Mesenteric fat pad (tissue), 1 donor: ENCODE measurements at places on chromosomes 13 and 19.

DNA sequence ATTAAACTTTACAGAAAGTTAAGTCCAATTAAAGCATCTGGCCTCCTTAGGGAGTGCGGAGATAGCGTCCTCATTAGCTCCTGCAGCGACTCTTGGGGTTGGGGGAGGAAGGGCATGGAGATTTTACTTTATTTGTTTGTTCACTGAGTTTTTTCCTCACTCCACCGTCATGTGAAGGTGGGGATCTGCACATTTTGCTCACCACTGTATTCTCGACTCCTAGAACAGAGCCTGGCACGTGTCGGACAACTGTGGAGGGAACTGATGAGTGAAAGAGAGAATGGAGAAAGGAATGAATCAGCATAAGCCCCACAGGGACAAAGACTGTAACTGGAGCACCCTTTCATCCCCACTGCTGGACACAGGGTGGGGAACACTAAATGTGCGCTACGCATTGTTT lies 205.1 kb upstream of the TSHZ3 start:
- no peak for DNase-seq

- DNase-seq, result no peak
Observed at GRCh38 chr13:113880651-113881611, 17.1 kb upstream of the GAS6 start.

DNA sequence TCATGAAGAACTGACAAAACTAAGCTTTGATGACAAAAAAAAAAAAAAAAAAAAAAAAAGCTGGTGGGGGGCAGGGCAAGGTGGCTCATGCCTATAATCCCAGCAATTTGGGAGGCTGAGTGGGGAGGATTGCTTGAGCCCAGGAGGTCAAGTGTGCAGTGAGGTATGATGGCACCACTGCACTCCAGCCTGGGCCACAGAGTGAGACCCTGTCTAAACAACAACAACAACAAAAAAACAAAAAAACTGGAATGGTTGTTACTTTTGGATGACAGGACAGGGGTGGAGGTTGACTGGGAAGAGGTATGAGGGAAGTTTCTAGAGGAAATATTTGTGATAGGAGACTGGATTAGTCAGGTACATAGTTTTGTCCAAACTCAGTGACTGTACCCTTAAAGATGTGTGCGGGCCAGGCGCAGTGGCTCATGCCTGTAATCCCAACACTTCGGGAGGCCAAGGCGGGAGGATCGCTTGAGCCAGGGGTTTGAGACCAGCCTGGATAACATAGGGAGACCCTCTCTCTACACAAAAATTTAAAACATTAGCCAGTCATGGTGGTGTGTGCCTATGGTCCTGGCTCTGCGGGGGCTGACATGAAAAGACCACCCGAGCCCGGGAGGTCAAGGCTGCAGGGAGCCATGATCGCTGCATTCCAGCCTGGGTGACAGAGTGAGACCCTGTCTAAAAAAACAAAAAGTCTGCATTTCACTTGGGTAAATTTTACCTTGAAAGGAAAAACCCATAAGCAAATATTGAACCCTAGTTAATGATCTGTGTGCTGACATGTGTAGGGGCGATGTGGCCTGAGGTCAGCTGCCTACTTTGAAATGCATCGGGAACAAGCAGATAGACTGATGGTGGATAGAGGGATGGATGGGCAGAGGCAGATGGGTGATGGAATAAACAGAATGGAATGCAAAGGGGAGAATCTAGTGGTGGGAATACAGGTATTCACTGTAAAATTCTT lies 37.0 kb downstream of the CERS4 start:
- no peak for DNase-seq

- no peak for DNase-seq
Observed at GRCh38 chr13:97758317-97758716, 195.2 kb upstream of the IPO5 start.
